ENCODE measurements at places on chromosomes 5 and 9. TPM values are rescaled to one million over a fixed set of nuclear protein-coding genes. Genes with fewer than 3 reads are reported as not detected.

- no peaks in the 10 kb centered on the region for H3K36me3 ChIP-seq
- no peak overlapping the region for H3K27ac ChIP-seq
- H3K4me3 ChIP-seq: no peak overlapping the region
- H3K4me1 ChIP-seq: no peaks in the 10 kb centered on the region
Observed at GRCh38 chr9:68619636-68620035, 79.0 kb upstream of the TMEM252 start.

DNA sequence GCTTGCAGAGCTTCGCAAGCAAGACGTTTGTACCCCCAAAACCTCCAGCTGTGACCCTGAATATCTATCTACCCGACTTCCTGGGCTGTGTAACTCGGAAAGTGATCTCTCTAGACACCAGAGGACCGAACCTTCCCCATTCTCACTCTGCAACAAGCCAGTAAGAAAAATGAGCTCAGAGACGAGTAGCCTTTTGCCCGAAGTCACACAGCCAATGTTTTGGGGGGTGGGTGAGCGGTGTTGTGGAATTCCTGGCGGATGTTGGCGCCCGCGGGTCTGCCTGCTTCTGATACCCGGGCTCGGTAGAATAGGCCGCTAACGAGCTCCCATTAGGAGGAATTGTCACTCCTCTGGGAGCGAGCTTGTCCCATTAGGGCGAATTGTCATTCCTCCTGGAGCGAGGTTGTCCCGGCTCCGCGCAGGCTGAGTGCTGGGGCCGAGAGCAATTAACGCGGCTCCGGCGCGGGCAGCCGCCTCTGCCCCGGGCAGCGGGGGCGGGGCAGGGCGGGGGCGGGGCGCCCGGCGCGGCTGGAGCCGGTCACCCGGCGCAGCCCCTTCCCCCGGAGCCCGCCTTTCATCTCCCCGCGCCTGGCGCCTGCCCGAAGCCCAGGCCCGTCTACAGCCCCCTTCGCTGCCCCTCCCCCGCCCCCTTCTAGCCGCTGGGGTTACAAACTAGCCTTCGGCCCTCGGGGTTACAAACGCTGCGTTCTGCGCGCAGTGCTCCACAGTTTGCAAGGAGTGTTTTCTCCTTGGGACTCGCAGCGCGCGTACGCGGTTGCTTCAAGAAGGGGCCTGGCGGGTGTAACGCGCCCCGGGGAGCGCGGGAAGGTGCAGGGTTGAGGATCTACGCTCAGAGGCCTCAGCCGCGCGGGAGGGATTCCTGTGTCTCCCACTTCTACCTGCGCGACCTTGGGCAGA, 3.5 kb upstream of the MSX2 start:
- no peak overlapping the region for H3K4me3 ChIP-seq
- H3K4me1 ChIP-seq: no peaks in the 10 kb centered on the region
- H3K27me3 ChIP-seq: peaks cover 35% of the 10 kb centered on the region
- no peaks in the 10 kb centered on the region for H3K36me3 ChIP-seq
- DNase-seq: no peak

GRCh38 chr5:143977891-143978461, 166.0 kb downstream of the HMHB1 start:
- no peaks in the 10 kb centered on the region for H3K4me1 ChIP-seq
- no peak overlapping the region for H3K4me3 ChIP-seq
- DNase-seq: peak; percentile 54
- H3K27me3 ChIP-seq: no peaks in the 10 kb centered on the region
- H3K27ac ChIP-seq: no peak overlapping the region

DNA sequence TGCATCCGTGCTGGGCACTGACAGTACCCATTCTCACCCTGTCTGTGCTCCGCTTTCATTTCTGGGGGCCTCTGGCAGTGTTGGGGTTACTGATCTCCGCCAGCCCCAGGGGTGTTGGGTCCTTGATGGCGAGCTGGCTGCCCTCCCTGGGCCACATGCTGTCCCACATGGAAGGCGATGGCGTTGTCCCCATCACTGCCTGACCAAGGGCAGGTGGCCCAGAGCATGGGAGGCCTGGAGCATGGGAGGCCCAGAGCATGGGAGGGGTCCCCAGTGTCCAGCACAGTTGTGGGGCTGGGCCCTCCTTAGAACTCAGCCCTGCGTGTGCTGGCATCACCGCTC, 50.9 kb downstream of the RXRA start:
- no peaks in the 10 kb centered on the region for H3K27me3 ChIP-seq
- no peak overlapping the region for H3K27ac ChIP-seq
- DNase-seq: no peak

DNA sequence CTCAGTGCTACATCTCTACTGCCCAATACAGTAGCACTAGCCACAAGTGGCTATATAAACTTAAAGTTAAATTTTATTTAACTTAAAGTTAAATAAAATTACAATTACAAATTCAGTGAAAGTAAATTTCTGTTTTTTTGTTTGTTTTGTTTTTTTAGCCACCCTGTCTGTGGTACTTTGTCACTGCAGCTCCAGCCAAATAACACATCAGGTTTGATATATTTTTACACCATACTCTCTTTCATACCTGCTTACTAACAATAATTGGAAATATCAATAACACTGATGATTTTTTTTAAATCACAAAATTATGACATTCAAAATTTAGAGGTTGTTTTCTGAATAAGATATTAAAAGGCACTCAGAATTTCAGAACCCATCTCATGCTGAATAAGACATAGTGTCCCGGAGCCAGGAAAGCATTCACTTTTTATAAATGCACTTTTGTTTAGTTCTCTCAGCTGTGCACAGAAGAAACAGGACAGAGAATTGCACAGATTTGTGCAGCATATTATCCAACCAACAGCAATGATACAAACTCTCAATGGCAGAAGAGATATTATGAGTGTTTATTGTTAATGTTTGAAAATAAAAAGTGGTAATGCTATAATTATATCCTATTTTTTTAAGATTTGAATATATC, 92.6 kb downstream of the EDIL3 start:
- no peaks in the 10 kb centered on the region for H3K36me3 ChIP-seq
- H3K4me3 ChIP-seq: no peak overlapping the region
- no peaks in the 10 kb centered on the region for H3K27me3 ChIP-seq
- H3K27ac ChIP-seq: no peak overlapping the region

DNA sequence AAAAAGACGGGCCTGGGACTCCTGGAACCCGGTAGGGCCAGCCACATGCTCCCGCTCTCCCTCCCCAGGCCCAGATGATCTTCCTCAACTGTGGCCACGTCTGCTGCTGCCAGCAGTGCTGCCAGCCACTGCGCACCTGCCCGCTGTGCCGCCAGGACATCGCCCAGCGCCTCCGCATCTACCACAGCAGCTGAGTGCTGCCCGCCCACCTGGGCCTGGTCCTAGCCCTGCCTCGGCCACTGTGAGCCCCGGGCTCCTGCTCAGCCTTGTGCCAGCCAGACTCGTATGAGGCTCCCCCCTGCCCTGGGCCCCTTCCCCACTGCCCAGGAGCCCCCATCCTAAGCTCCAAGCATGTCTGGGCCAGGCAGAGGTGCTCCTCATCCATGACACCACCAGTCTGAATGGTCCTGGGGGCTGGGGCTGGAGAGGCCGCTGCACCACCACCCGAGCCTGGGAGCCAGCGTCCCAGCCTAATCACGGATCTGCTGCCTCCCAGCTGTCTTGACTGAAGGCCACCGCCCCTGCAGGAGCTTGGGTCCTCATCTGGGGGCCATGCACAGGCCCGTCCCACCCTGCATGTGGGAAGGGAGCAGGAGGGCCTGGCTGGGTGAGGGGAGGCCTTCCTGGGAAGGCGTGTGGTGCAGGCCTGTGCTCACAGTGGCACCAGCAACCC, 51.5 kb downstream of the LRSAM1 start:
- H3K36me3 ChIP-seq: peaks cover 54% of the 10 kb centered on the region
- DNase-seq: no peak
- no peak overlapping the region for H3K27ac ChIP-seq
- H3K4me1 ChIP-seq: peaks cover 4% of the 10 kb centered on the region

DNA sequence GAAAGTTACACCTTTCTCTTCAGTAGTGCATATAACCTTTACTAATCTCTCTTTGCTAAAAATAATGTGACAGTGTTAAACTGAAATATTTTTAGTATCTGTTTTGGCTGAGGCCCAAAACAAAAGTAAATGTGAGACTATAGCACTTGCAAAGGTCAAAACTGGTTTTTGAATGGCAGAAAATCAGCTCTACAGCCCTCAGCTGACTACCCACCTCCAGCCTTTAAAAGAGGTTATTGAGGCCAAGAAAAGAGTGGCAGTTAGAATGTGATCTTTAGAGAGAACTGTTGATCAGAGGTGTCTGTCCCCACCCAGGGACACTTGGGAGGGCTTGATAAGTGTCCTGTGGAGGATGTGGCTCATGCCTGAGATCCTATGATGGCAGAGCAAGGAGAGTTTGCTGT, 30.9 kb downstream of the PRKACG start:
- H3K27me3 ChIP-seq: peaks cover 5% of the 10 kb centered on the region
- no peaks in the 10 kb centered on the region for H3K36me3 ChIP-seq
- H3K4me1 ChIP-seq: no peaks in the 10 kb centered on the region

GRCh38 chr5:17178373-17178675, 39.1 kb upstream of the BASP1 start:
- H3K4me1 ChIP-seq: peaks cover 20% of the 10 kb centered on the region
- no peak for DNase-seq
- H3K36me3 ChIP-seq: no peaks in the 10 kb centered on the region
- H3K27me3 ChIP-seq: no peaks in the 10 kb centered on the region
- H3K27ac ChIP-seq: no peak overlapping the region
- no peak overlapping the region for H3K4me3 ChIP-seq

DNA sequence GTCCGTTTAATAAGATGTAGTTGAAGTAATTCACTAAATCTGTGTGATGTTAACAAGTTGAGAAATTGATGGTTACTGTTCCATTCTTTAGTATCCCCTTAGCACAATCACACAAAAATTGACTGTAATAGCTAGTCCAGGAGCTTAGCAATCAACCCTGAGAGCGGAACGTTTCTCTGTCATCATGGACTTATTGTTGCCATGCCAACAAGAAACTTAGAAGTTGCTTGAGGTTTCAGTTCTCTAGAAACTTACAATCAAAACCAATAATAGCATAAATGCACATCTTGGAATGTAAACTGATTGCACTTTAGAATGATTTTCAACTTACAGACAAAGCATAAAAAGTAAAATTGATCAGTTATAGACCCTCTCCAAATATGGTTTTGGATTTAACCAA, 125.4 kb upstream of the ANKH start:
- H3K36me3 ChIP-seq: no peaks in the 10 kb centered on the region
- no peaks in the 10 kb centered on the region for H3K4me1 ChIP-seq
- H3K27ac ChIP-seq: no peak overlapping the region

- no peak overlapping the region for H3K4me3 ChIP-seq
- no peak overlapping the region for H3K27ac ChIP-seq
- H3K4me1 ChIP-seq: no peaks in the 10 kb centered on the region
- DNase-seq: no peak
- H3K27me3 ChIP-seq: no peaks in the 10 kb centered on the region
Observed at GRCh38 chr5:157331807-157332206, 65.9 kb downstream of the CYFIP2 start.

GRCh38 chr5:117088176-117088575, 513.6 kb upstream of the SEMA6A start:
- H3K27me3 ChIP-seq: no peaks in the 10 kb centered on the region
- no peak for DNase-seq
- no peak overlapping the region for H3K27ac ChIP-seq
- no peaks in the 10 kb centered on the region for H3K4me1 ChIP-seq

DNA sequence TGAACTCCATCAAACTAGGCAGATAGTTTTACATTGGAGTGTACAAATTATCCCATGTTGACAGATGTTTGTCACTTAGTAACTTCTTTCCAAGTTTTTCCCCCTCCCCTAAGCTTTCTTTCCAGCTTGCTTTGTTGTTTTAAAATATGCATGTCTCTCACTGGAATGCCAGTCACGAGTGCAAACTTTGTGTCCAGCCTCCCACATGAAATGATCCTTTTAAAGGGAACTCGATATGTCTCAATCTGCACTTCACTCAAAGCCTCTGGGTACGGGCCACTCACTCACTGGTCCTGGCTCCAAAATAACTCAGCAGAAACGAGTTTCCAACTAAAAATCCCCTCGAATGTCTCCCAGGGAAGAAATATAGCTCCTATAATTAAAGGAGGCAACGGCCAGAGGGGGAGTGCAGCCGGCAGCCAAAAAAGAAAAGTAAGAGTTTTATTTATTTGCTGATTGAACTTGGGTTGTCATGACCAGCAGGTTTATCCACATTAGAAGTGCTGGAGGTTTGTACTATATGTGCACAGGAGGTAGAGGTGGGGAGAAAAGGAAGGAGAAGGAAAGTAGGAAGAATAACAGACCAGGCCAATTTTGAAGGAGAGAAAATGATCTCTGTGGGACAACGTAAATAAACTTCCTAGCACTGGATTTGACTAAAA, 17.5 kb downstream of the NR2F1 start:
- peaks cover 22% of the 10 kb centered on the region for H3K4me1 ChIP-seq
- H3K27ac ChIP-seq: peak overlapping the region; percentile 91
- H3K4me3 ChIP-seq: peak overlapping the region; percentile 47
- H3K36me3 ChIP-seq: no peaks in the 10 kb centered on the region

DNA sequence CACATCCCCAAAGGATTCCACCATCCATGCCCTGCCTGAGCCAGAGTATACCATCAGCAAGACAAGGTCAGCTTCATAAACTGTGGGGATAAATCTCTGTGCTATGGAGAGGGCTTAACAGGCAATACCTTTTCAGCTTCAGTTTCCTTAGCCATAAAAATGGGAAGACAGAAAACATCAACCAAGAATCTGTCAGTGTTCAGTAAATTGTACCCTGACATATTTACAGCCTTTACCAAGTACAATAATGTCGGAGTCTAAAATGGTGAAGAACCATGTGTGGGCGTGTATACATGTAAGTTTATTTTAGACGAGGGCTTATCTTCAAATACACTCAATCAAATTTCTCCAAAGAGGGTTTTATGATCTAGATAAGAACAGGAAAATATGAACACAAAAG, 94.7 kb downstream of the ELAVL2 start:
- no peaks in the 10 kb centered on the region for H3K36me3 ChIP-seq
- no peak for DNase-seq

DNA sequence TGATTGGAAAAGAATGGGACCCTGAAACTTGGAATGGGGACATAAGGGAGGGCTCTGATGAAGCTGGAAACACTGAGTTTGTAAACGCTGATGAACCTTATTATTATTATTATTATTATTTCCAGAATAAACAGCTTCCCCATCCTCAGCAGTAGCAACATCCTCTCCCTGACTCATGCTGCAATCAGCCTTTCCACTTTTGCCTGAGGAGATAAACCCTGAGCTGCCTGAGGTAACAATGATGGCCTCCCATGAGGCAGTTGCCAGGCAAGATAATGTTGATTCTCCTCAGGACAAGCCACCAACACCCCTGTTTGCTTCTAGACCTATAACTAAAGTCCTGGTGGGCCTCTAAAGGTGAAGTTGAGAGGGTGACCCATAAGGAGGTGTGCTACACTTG, 139.2 kb upstream of the ATP10B start:
- H3K36me3 ChIP-seq: no peaks in the 10 kb centered on the region
- DNase-seq: no peak

GADD45G gene
- total RNA-seq: 2.3 TPM

AQP7 gene
- 0.26 TPM for total RNA-seq

LRRC19 gene
- total RNA-seq: not detected

AOPEP gene
- total RNA-seq: 66.8 TPM

CYSRT1 gene
- 0.51 TPM for total RNA-seq

KCNMB1 gene
- not detected for total RNA-seq

Data from fibroblast of lung (primary cell).